ENCODE measurements at places on chromosomes 7 and 10. TPM values are rescaled to one million over a fixed set of nuclear protein-coding genes. Genes with fewer than 3 reads are reported as not detected.

LIPM gene
- total RNA-seq = not detected

URGCP gene
- 37.5 TPM for total RNA-seq

ANXA8L1 gene
- not detected for total RNA-seq

PRKCQ gene
- 0.38 TPM for total RNA-seq

NKX1-2 gene
- not detected for total RNA-seq
